ENCODE measurements at places on chromosomes 6 and 20.

GRCh38 chr6:75224303-75224926, 18.6 kb upstream of the COL12A1 start:
- DNase-seq = no peak

GRCh38 chr6:30840935-30841643, 43.2 kb upstream of the DDR1 start:
- no peak for DNase-seq

DNA sequence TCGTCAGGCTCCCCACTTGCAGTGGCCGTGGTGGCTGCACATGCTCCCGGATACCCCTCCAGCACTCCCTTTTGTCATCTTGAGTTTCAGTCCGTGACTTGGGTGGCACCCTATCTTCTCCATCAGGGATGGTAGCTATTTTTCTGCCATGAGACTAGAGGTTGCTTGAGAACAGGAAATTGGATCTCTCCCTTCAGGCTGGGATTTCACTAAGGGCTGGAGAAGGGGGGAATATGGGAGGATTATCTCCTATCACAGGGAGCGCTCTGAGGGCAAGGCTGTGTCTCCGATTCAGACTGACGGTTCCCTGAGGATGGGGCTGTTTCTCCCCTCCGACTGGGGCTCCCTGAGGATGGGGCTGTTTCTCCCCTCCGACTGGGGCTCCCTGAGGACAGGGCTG, 123.1 kb downstream of the MRPL14 start:
- DNase-seq = no peak

DNA sequence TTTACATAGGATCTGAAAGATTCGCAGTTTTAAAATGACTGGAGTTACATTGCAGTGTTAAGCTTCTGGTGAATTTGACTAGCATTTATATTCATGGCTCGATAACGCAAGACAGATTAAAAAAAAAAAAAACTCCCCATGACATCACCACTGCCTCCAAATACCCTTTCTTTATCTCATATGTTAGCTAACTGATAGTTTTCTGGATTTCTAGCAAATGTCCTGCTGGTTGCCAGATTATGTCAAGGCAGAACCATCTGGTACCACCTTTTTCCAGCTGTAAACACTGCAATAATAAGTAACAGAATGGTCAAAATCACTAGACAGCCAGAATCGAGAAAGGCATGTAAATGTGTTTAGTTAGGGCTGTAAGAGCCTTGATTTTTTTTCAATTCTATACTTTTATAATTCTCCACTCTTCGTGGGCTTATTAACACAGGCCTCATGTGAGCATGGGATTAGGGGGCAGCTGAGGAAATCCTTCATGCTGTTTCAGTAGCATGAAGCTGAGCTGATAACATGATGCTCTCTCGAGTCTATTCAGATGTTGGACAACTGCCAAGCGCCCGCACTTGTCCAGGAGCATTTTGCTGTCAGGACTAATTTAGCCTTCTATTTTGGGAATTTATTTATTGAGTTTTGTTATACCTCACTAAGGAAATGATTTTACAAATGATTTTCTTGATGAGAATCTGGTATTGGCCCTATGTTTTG, 166.0 kb upstream of the SCGN start:
- DNase-seq = no peak

GRCh38 chr6:148599967-148600426, 146.8 kb upstream of the UST start:
- no peak for DNase-seq

GRCh38 chr20:60420676-60421229, 462.5 kb downstream of the CDH26 start:
- no peak for DNase-seq

GRCh38 chr6:38554700-38555413, 84.9 kb downstream of the BTBD9 start:
- no peak for DNase-seq

DNA sequence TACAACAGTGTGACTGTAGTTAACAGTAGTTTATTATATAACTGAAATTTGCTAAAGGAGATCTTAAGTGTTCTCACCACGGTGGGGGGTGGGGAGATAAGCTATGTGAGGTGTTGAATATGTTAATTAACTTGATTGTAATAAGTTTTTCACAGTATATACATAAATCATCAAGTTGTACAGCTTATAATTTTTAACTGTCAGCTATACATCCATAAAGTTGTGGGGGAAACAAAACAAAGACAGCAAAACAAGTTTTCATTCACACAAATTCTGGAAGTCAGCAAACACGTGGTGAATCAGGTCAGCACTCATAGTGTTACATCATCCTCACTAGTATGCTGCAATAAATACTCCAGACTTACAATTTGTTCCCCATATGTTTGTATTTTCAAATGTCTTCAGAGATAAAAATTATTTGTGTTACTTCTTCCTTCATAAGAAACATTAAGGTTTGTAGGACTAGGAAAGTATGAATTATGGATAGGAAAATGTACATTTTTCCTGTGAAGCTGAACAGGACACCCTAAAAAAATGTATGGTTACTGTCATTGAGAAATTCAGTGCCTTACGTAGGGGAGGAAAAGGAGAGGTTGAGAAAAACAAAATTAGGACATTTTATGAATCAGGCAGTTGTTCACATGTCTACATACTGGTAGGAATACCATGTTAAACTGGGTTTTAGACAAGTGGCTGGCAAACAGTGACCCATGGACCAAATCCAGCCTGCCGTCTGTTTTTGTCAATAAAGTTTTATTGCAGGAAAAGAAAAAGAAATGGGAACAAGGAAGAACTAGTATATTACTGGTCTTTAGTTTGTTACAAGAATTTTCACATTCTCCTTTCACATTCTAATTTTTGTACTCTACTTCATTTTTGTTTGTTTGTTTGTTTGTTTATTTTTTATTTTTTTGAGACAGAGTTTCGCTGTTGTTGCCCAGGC, 6.0 kb downstream of the SUMO4 start:
- no peak for DNase-seq

- DNase-seq = no peak
These were observed 183.5 kb upstream of the OLIG3 start for GRCh38 chr6:137677709-137678108.

- DNase-seq = no peak
These were observed 173.1 kb upstream of the MMS22L start for GRCh38 chr6:97456070-97456469.

DNA sequence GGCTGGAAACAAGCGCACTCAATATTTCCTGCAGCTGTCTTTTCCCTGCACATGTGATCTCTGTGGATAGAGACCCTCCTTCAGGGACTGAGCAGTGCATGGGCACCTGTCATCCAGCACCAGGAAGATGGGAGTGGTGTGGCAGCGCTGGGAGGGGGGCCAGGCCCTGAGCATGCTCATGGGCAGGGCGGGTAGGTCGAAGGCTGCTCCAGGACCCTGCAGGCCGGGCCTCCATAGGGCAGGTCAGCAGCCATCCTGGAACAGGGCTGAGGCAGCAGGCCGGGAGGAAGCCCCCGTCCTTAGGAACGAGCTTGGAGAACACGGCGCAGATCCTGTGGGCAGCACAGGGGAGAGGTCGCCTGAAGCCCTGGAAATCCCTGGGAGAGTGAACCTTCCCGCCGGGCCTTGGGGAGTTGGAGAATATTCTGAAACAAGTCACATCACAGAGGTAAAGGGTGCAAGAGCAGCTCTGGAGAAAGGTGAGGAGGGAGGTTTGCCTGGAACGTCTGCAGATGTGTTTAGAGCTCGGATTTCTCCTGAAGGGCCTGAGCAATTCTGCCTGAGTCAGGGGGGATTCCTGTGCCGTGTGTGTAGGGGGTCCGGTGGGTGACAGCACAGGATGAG, 133.2 kb downstream of the SMOC2 start:
- DNase-seq = no peak

DNA sequence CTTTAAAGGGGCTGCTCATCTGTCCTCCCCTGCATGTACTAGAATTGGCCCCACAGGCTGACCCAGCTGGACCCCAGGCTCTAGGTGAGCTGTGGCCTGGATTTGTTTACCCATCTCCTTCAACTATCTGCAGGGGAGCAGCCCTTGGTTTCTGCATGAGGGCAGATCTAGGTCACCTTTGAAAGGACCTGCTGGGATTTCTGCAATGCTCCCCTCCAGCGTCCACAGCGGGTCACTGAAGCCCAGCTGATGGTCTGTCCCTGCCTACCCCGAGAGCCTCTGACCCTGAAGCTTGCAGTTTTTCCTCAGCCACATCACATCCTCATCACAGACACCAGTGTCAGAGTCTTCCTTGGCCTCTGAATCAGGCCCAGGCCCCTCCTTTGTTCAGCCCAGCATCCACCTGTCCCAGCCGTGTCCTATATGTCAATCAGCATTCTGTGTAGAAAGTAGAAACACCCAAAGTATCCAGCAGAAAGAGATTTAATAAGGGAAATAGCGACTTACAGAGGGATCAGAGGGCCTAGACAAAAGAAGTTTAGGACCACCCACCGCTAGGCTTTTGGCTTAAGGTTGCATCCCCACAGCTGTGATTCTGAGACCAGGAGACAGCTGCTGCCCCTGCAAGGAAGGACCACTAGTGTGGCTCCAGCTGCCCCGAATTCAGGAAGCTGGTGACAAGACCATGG, 243.1 kb downstream of the LRFN2 start:
- no peak for DNase-seq

GRCh38 chr6:13089296-13089994, 238.9 kb downstream of the TBC1D7 start:
- DNase-seq = no peak

DNA sequence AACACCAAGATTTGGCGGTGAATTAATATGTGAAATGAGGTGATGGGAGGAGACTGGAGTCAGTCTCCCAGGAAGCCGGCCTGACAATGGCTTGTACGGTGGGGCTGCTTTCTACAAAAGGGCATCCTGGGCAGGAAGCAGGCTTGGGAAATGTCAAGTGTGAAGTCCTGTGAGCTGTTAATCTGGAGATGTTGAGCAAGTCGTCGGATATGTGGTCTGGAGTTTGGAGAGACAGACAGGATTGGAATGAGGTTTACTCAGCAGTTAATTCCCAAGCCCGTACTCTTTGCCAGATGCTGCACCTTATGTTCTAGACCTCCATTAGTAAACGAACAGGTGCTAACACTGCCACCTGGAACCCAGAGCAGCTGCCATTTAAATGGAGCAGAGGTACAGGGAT, 107.7 kb upstream of the FOXC1 start:
- no peak for DNase-seq

- no peak for DNase-seq
These were observed 69.2 kb downstream of the TPD52L1 start for GRCh38 chr6:125222531-125223455.

DNA sequence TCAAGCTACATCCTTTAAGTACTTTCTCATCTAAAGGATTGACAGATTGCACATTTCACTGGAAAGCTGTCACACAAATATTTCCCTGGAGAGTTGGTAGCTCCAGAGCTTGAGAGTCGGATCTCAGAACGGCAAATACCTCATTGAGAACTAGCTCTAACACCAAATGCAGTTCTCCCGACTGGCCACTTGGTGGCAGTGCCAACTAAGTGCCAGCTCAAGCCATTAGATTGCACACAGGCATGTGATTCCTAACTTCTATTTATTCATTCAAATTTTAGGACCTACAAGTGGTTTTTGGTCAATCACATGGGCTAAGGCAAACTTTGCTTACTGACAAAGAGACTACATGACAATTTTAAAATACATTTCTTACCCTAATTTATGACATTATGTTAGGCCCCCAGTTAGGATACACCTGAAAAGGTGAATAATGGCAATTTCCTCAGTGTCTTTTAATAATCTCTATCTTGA, 7.9 kb upstream of the MCHR2 start:
- peak; percentile 45 for DNase-seq

GRCh38 chr6:94389218-94389617, 969.9 kb upstream of the EPHA7 start:
- no peak for DNase-seq

GRCh38 chr6:167683028-167683862, 143.5 kb upstream of the AFDN start:
- DNase-seq = peak; percentile 70

DNA sequence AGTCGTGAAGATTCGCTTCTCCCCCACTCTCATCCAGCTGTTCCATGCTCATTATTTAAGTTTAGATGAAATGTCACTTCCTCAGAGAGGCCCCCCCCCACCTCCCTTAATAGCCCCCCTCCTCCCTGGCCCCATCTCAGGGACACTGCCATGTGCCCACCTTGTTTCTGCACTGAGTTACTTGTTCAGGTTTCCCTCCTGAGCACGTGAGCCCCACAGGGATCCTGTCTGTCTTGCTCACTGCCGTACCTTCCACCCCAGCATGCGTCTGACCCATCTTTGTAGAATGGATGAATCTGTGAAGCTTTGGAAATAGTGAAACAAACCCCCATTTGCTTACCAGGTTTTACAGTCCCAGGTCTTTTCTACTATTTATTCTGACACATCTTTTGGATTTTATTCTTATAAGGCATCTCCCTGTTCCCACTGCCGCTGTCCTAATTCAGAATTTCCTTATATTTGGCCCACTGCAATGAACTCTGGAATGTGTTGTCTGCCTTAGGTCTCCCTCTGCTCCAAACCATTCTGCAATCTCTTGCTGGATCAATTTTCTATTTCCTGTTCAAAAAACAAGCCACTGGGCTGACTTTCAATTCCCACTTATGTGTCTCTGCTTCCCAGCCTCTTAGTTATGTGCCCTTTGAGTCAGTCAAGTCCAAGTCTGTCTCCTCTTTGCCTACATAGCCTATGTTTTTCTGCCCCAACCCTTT, 136.5 kb upstream of the ECI2 start:
- DNase-seq = no peak

GRCh38 chr20:9262653-9263194, 193.8 kb downstream of the PLCB4 start:
- DNase-seq = no peak

DNA sequence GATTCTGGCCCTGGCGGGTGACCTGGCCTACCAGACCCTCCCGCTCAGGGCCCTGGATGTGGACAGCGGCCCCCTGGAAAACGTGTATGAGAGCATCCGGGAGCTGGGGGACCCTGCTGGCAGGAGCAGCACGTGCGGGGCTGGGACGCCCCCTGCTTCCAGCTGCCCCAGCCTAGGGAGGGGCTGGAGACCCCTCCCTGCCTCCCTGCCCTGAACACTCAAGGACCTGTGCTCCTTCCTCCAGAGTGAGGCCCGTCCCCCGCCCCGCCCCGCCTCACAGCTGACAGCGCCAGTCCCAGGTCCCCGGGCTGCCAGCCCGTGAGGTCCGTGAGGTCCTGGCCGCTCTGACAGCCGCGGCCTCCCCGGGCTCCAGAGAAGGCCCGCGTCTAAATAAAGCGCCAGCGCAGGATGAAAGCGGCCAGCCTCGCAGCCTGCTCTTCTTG, 868 bp upstream of the SLC2A4RG start:
- DNase-seq = no peak

DNA sequence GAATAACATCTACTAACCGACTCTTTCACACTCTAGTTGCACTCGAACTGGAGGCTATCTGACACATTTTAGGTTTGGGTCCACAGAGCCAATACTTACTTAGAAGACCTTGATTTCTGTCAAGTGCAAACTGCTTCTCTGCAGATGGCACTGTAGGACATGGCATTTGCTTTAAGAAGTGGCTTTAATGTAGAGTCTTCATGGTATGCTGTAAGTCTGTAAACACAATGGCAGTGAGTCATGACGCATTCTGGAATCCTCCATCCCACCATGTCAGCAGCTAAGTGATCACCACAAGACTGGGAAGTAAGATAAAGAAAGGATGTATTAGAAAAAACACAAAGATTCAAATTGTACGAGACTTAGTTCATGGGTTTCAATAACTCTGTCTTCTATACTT, 377.0 kb upstream of the NOX3 start:
- no peak for DNase-seq
